ENCODE measurements at places on chromosomes 7 and 10. TPM values are rescaled to one million over a fixed set of nuclear protein-coding genes. Genes with fewer than 3 reads are reported as not detected.

DNA sequence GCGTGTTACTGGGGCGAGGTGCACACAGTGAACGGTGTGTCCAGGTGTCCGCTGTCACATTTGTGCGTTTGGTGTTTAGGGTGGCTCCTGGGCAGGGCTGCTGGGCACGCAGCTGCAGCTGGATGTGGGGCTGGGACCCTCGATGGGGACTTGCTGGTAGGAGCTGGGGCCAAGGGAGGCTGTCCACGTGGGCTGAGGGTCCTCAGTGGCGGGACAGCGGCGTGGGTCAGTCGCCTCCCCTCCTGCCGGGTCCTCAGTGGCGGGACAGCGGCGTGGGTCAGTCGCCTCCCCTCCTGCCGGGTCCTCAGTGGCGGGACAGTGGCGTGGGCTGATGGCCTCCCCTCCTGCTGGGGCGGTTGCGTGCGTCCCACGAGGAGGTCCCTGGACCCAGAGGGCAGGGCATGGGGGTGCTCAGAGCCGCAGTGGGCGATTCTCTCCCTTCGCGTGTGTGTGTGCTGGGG lies 68.5 kb downstream of the INPP5A start:
- DNase-seq = no peak

- no peak for DNase-seq
Observed at GRCh38 chr7:30618961-30619360, 24.3 kb downstream of the GARS1 start.

The GPNMB gene
- 479 TPM for total RNA-seq

GRCh38 chr7:137476937-137477336 lies 133.4 kb upstream of the PTN start:
- no peak for DNase-seq

DNA sequence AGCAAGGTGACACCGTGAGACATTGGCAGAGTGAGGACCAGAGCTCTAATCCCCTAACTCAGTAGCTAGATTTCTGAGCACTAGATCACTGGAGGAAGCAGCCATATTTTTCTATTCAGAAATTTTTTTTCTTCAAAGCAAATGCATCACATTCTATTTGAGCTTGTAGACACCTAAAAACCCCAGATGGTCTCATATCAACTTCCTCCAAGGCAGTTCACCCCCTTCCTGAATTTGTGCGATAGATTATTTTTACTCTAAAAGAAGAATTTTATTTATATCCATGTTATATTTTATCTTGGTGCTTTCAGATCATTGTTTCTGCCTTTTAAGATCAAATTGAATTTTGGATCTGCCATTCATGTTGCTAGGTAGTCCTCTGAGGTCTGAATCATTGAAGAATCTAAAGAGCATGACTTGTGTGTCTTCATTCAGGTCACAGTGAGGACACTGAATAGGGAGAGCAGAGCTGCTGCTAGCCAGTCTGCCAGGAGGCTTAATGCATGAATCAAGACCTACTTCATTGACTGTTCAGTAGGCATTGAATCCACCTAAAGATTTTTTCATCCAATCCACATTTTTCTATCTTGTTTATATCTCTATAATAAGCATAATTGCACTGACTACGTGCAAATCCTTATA lies 92.9 kb upstream of the LRRTM3 start:
- DNase-seq = no peak

DNA sequence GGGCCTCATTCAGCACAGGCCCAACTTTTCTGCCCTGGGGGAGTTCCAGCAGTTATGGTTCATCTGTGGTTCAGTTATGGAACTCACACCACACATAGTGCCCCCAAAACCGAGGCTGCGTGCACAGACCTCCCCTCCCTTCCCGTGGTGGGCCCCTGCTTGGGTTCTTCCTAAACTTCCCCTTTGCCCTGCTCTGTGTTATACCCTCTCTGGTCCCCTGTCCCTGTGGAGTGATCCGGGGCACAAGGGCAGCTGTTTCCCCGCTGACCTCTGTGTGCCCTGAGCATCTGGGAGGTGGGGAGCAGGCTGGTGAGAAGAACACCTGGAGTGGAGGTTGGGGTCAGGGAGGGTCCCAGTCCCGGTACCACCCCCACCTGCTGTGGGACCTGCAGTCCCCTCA lies 39.4 kb downstream of the HTRA1 start:
- no peak for DNase-seq

The IL6 gene
- total RNA-seq = 3.8 TPM

All from fibroblast of the aortic adventitia (primary cell).